ENCODE measurements at places on chromosomes 12 and 14. TPM values are rescaled to one million over a fixed set of nuclear protein-coding genes. Genes with fewer than 3 reads are reported as not detected.

DNA sequence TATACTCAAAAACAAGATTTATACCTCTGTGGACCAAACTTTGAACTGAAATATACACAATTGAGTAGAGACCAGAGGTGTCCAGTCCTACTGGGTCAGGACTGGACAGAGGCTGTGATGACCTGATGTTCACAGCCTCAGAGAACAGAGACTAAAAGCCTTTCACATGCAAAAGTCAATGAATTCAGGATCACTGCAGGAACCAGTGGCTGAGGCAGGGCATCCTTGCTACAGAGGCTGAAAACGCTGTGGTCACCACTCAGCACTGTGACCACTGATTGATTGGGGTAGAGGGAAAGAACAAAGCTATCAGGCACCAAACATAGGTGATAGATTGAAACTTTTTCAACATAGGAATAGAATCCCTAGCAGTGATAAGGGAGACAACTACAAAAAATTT lies 25.1 kb downstream of the GRIP1 start:
- DNase-seq, result no peak
- no peaks in the 10 kb centered on the region for H3K4me1 ChIP-seq
- H3K27me3 ChIP-seq, result no peaks in the 10 kb centered on the region
- H3K36me3 ChIP-seq, result no peaks in the 10 kb centered on the region

DNA sequence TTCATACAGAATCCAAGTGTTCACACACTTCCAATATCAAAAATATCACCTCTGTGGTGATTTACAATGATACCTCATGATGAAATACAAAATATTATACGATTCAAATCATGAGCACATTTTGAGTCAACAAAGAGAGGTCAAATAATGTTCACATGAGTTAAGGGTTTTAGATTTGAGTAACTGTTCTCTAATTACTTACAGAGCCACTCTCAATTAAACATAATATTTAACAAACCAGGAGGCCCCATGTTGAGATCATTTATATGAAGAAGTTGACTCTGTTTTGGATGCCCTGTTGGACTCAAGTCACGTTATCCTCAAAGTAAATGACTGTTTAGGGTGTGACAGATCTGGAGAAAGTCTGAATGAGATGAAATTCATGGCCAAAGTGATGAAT lies 53.5 kb downstream of the NUAK1 start:
- H3K4me3 ChIP-seq, result no peak overlapping the region
- H3K27me3 ChIP-seq, result no peaks in the 10 kb centered on the region
- no peaks in the 10 kb centered on the region for H3K36me3 ChIP-seq
- no peak overlapping the region for H3K27ac ChIP-seq
- H3K4me1 ChIP-seq, result peaks cover 44% of the 10 kb centered on the region
- DNase-seq, result no peak

The IAPP gene
- polyA plus RNA-seq, result 2.4 TPM

DNA sequence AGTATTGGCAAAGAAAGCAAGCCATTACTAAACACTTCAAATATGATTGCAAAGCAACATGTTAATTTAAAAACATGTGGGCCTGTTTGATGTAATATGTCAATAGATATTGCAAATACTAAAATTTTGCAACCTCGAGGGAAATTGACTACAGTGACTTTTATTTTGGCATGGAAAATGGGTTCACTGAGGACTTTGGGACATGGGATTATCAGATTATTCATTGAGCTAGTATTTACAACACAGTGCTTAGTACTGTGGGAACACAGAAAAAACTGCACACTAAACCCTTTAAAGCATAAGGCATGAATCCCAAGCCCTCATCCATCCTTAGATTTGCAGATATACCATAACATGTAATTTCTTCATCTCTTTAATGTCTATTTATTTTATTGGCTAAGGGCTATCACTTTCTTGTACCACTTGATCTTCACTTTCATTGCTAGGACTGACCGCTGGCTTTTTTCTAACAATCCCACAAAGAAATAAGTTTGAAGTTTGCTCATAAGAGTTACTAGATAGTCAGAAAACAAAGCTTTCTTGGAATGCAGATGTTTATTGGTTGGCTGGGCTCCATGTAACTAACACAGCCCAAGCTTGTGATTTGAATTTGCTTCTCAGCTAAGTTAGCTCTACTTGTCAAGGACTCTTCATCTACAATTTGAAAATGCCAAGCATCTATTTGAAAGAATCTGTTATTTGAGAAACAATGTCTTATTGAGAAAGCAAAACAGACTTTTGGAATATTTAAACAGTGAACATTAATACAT lies 48.7 kb downstream of the PPFIBP1 start:
- H3K27me3 ChIP-seq, result no peaks in the 10 kb centered on the region
- H3K4me1 ChIP-seq, result peaks cover 36% of the 10 kb centered on the region
- no peak overlapping the region for H3K27ac ChIP-seq
- no peak overlapping the region for H3K4me3 ChIP-seq

The PZP gene
- polyA plus RNA-seq, result not detected

The NRXN3 gene
- polyA plus RNA-seq, result 0.23 TPM

The TCL1A gene
- polyA plus RNA-seq, result not detected

DNA sequence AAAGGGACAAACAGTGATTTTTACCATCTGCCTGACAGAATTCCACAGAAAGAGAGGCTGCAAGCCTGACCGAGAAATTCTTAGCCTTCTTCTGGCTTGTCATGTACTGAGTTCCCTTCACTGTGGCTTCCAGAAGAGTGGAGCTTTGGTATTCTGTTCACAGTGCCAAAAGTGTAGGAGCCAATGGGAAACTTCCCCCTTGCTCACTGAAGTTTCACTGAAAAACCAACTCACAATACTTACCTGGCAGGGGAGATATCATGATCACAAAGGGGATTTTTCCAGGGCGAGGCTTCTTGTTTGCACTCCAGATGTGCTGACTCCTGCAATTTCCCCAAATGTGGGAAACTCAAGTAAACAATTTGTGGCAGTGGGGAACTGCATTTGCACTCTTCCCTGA lies 31.7 kb upstream of the MMP19 start:
- no peaks in the 10 kb centered on the region for H3K27me3 ChIP-seq
- DNase-seq, result no peak
- H3K27ac ChIP-seq, result no peak overlapping the region
- no peaks in the 10 kb centered on the region for H3K4me1 ChIP-seq
- no peaks in the 10 kb centered on the region for H3K36me3 ChIP-seq

The PPP2R5E gene
- polyA plus RNA-seq, result 14.5 TPM

The CYP27B1 gene
- 2.0 TPM for polyA plus RNA-seq

DNA sequence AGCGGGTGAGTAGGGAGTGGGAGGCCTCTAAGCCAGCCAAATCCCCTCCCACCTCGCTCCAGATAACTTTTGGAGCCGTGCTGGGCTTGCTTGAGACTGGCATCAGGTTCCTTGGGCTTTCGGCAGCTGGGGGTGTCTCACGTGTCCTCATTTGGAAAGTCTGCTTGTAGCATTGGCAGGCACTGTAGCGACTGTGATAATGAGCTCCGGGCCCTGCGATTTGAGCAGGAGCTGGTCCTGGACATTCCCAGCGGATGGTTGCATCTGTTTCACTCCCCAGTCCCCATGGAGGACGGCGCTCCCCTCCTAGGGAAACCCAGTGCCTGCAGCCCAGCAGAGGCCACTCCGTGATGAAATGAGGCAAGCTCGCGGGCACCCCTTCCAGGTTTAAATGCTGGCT lies 49.4 kb downstream of the DGLUCY start:
- no peak overlapping the region for H3K27ac ChIP-seq
- peaks cover 26% of the 10 kb centered on the region for H3K36me3 ChIP-seq
- H3K4me3 ChIP-seq, result no peak overlapping the region
- no peaks in the 10 kb centered on the region for H3K4me1 ChIP-seq
- DNase-seq, result no peak
- H3K27me3 ChIP-seq, result no peaks in the 10 kb centered on the region

DNA sequence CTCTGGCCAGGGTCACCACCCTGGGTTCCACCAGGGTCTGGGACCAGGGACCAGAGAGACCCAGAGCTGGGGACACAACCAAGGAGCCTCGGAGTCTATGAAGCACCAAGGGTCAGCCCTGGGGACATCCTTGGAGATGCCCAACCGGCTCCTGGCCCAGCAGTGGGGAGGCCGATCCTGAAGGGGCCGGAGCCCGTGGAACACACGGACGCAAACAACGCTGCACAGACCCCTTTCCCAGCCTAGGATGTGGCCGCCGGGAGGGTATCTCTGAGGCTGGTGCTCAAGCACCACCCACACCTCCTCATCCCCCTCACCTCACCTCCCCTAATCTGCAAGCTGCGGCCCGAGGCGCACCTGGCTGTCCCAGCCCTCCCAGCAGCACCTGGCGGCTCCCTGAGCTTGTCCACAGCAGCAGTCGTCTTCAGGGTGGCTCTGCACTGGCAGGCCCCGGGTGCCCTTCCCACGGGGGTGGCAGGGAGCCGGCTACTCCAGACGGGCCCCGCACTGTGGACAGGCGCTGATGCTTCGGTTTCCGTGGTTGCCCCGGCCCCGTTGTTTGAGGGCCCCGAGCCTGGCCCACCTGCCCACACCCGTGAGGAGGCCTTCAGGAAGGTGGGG lies 146.8 kb upstream of the C14orf180 start:
- DNase-seq, result peak; percentile 62
- no peaks in the 10 kb centered on the region for H3K36me3 ChIP-seq
- H3K4me1 ChIP-seq, result peaks cover 13% of the 10 kb centered on the region
- no peak overlapping the region for H3K4me3 ChIP-seq
- H3K27ac ChIP-seq, result no peak overlapping the region

- no peak overlapping the region for H3K4me3 ChIP-seq
- no peak for DNase-seq
- no peaks in the 10 kb centered on the region for H3K36me3 ChIP-seq
- no peak overlapping the region for H3K27ac ChIP-seq
- H3K4me1 ChIP-seq, result no peaks in the 10 kb centered on the region
These were observed 21.4 kb downstream of the PACS2 start for GRCh38 chr14:105335735-105336476.

DNA sequence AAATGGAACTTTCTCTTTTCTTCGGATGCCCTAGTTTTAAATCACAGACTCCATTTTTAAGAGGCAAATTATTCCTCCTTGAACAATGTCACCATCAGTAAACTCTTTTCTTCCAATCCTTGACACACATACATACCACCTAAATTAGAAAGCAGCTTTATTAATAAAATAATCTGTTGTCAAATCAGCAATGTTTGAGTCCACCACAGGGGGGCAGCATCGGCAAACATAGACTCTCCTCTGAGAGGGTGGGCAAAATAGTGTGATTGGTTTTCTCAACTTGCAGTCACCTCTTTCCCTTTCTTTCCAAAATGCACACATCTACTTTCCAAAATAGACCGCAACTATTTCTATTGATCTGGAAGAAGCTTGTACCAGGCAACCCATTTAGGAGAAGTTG lies 438.4 kb upstream of the OR4E1 start:
- H3K27ac ChIP-seq, result no peak overlapping the region
- no peaks in the 10 kb centered on the region for H3K36me3 ChIP-seq
- no peak for DNase-seq

GRCh38 chr12:49621651-49622500 lies 1.5 kb upstream of the PRPF40B start:
- H3K4me3 ChIP-seq, result peak overlapping the region; percentile 53
- H3K36me3 ChIP-seq, result no peaks in the 10 kb centered on the region
- no peaks in the 10 kb centered on the region for H3K27me3 ChIP-seq
- no peak for DNase-seq
- H3K27ac ChIP-seq, result peak overlapping the region; percentile 89

The PTGER2 gene
- polyA plus RNA-seq, result 3.0 TPM

DNA sequence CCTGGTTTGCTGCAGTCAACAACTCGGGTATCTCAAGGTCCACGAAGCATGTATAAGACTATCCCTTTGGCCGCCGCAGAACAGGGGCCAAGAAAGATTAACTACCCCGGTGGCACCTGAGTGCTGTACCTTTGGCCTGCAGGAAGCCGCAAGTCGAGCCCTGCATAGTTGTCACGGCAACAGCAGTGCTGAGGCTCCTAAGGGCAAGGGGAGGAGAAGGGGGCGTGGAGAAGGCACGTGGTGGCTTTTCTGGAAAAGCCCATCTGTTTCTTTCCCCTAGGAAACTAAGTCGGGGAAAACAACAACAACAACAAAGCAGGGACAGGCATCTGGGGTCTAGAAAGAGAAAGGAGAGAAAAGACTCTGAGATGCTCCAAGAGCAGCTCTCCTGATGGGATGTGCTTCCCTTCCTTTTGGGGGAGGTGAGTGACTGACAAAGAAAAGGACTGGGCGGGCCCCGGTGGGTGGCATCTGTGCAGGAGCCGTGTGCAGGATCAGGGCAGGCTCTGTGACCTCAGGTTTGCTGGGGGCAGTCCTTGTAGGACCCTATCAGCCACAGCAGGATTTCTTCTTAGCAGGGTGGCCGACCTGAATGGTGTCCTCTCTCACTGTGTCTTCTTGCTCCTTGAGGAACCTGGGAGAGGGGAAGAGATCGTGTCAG lies 123.9 kb downstream of the PRMT8 start:
- no peaks in the 10 kb centered on the region for H3K36me3 ChIP-seq
- peaks cover 6% of the 10 kb centered on the region for H3K4me1 ChIP-seq
- DNase-seq, result peak; percentile 40
- H3K27ac ChIP-seq, result no peak overlapping the region
- no peaks in the 10 kb centered on the region for H3K27me3 ChIP-seq
- no peak overlapping the region for H3K4me3 ChIP-seq

DNA sequence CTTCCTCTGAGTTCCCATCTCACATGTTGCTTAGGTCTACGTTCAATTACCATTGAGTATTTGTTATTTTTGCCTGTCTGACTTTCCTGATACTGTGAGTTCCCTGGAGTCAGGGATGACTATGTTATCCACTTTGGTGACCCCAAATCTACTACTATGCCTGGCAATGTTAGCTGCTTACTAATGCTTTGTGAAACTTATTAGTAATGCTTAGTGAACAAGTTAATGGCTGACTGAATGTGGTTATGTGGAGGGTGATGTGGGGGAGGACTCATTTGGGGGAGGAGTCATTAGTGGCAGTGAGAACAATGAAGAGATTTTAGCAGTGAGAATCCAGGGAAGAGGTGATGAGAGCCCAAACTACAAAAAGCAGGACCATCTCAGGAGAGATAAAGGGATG lies 121.6 kb downstream of the KTN1 start:
- H3K4me3 ChIP-seq, result no peak overlapping the region
- H3K4me1 ChIP-seq, result no peaks in the 10 kb centered on the region
- H3K36me3 ChIP-seq, result no peaks in the 10 kb centered on the region

- DNase-seq, result no peak
- no peaks in the 10 kb centered on the region for H3K27me3 ChIP-seq
- no peaks in the 10 kb centered on the region for H3K4me1 ChIP-seq
- no peaks in the 10 kb centered on the region for H3K36me3 ChIP-seq
These were observed 34.0 kb downstream of the VCPKMT start for GRCh38 chr14:50082308-50082742.

GRCh38 chr12:15547063-15547462 lies 224.8 kb downstream of the PTPRO start:
- H3K36me3 ChIP-seq, result no peaks in the 10 kb centered on the region
- no peaks in the 10 kb centered on the region for H3K4me1 ChIP-seq
- H3K27me3 ChIP-seq, result no peaks in the 10 kb centered on the region
- no peak overlapping the region for H3K27ac ChIP-seq
- H3K4me3 ChIP-seq, result no peak overlapping the region

- no peak overlapping the region for H3K4me3 ChIP-seq
- H3K27me3 ChIP-seq, result no peaks in the 10 kb centered on the region
- H3K27ac ChIP-seq, result no peak overlapping the region
- DNase-seq, result no peak
- H3K36me3 ChIP-seq, result no peaks in the 10 kb centered on the region
- no peaks in the 10 kb centered on the region for H3K4me1 ChIP-seq
These were observed 49.0 kb upstream of the EGLN3 start for GRCh38 chr14:33999771-34000291.

The OASL gene
- 57.6 TPM for polyA plus RNA-seq

- H3K36me3 ChIP-seq, result peaks cover 100% of the 10 kb centered on the region
- no peaks in the 10 kb centered on the region for H3K27me3 ChIP-seq
- H3K4me1 ChIP-seq, result peaks cover 67% of the 10 kb centered on the region
These were observed 60.0 kb downstream of the NT5DC3 start for GRCh38 chr12:103780992-103781391.
